Panc1 (cell line): ENCODE measurements at places on chromosomes 2 and 18.

- no peak for DNase-seq
Observed at GRCh38 chr2:226187616-226188015, 612.0 kb downstream of the IRS1 start.

DNA sequence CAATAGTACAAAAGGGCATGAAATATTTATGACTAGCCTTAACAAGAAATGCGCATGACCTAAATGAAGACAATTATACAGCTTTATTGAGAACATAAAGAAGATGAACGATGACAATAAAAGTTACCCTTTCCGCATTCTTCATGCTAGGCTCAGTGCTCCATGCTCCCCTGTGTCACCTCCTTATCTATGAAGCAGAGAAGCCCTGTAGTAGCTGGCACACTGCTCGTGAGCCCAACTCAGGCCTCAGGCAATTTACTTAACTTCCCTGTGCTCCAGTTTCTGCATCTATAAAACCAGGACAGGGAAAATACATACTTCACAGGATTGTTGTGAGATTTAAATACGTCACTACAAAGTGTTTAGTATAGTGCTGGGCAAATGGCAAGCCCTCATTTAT, 34.5 kb upstream of the NABP1 start:
- no peak for DNase-seq

DNA sequence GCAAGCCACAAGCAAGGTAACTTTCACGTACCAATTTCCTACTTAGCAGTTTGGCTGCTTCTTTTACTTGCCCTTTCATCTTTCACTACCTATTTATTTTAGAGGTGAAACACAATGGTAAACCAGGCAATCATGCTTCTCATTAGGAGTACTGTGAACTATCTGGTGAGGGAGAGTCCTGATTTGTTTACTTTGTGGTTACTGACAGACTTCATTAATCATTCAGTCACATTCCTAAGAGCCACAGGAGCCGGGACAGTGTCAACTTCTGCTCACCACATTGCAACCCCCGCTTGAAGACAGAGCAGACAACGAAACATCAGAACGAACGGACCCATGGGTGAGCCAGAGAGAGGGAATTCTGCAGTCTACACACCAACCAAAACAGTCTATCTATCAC, 28.8 kb downstream of the TUBB6 start:
- DNase-seq, result no peak

DNA sequence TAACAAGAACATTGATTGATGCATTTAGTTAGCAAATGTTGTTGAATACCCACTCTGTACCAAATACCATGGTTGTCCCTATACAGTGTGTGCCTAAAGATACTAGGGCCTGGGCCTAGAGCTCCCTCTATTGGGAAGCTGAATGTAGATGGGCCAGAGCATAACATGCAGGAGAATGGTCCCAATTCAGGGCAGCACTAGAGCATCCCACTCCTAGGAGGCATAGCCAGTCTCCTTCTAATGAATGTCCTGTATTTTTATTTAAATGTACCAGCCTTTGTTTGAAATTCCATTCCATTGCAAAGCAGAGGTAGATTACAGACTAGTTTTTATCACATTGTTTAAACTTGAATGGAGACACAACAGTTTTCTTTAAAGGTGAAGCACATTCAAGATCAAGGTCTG, 90.6 kb downstream of the FEZ2 start:
- peak; percentile 52 for DNase-seq

DNA sequence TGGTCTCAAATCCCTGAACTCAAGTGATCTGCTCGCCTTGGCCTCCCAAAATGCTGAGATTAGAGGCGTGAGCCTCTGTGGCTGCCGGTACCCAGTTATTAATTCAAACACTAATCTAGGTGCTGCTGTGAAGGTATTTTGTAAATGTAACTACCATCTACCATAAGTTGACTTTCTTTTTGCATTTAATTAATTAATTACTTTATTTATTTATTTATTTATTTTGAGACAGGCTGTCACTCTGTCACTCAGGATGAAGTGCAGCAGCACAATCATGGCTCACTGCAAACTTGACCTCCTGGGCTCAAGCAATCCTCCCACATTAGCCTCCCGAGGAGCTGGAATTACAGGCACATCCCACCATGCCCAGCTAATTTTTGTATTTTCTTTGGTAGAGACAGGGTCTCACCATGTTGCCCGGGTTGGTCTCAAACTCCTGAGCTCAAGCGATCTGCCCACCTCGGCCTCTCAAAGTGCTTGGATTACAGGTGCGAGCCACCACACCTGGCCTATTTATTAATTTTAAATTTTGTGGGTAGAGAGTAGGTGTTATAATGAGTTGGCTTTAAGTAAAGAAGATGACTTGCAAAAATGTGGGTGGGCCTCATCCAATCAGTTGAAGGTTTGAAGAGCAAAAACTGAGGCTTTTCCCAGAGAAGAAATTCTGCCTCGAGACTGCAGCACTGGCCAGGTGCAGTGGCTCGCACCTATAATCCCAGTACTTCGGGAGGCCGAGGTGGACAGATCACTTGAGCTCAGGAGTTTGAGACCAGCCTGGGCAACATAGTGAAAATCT, 17.3 kb upstream of the NMUR1 start:
- no peak for DNase-seq

- DNase-seq, result no peak
Observed at GRCh38 chr2:213104092-213104902, 47.1 kb downstream of the IKZF2 start.

DNA sequence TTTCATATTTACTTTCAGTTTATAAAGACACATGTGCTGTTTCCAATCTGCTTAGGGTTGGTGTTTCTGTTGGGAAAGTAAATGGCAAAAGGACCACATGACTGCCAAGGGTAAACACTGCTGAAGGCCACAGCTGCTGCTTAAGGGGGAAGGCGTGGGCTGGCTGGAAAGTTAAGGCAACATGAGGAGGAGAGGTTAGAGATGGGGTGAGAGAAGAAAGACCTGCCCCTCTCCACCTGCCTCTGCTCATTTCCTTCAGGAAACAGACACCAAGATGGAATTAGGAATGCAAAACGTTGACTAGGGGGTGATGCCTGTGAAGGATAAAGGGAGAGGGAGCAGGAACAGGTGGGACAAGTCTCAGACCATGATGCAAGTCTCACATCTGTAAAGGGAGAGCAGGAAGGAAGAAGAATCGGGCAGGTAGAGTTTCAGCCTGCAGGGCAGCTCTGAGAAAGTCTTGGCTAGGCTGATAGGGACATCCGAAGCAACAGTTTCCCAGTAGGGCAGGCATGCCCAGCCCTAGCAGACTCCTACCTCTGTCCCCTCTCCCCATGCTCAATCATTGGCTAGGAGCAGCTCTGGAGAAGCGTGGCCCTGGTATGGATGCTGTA, 86.0 kb downstream of the CDC42EP3 start:
- no peak for DNase-seq

DNA sequence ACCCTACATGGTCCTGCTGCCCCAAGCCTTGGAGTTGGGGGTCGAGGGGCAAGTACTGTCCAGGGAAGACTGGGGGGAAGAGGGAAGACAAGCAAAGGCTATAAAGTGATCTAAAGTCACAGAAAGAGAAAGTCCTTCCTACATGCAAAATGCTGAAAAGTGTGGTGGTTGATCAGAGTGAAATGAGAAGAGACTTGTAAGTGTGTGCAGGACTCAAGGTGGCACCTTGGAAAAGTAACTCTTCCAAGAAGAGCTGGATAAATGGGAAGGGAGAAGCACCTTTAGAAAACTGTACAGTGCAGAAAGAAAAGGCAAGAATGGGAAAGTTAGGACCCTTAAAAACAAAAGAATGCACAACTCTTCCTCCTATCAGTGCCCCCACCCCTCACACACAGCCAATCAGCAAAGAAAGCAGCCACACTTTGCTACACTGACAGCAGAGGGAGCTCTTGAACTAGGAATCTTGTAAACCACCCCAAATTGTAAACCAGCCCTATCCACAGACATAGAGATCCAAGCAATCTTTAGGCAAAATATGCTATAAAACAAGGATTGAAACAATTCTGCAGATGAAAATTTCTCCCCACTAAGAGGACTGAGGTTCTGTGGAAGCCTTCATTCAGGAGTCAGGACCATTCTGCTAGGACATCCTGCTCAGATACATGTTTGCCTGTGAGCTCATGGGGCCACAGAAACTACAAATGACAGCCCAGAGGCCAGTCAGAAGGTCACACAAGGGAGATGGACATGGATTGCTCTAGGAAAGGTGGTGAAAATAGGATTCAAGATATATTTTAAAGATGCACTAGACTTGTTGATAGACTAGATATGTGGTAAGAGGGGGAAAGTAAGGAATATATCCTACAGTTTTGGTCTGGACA, 146.4 kb downstream of the FTCDNL1 start:
- no peak for DNase-seq

DNA sequence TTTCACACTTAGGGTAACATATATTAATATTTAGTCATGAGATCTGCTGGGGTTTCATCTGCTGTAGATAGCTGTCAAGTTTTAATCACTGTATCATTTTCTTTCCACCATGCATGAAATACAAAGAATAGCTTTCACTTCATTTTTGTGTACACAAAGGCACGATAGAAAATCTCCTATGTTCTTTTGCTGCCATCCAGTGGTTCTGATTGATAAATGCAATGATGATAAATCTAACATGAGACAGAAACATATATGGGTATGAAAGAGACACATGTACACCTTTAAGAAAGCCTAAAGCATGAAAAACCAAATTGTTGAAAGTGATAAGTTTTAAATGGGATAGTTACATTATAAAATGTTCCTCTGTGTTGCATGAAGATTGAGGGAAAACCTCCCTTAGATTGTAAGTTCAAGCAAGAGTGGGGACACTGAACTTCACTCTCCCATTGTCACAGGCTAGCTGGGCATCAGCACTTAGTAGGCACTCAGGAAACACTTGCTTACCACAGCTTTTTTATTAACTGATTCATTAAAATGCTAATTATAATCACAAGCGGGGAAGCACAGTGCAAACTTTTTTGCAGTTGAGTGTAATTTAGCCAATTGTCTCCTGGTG, 31.2 kb downstream of the C1D start:
- peak; percentile 25 for DNase-seq

GRCh38 chr2:47651296-47651695, 131.6 kb upstream of the MSH6 start:
- DNase-seq, result no peak

GRCh38 chr2:196206804-196207203, 35.4 kb upstream of the STK17B start:
- no peak for DNase-seq

GRCh38 chr2:60586081-60586480, 32.6 kb upstream of the BCL11A start:
- DNase-seq, result no peak

DNA sequence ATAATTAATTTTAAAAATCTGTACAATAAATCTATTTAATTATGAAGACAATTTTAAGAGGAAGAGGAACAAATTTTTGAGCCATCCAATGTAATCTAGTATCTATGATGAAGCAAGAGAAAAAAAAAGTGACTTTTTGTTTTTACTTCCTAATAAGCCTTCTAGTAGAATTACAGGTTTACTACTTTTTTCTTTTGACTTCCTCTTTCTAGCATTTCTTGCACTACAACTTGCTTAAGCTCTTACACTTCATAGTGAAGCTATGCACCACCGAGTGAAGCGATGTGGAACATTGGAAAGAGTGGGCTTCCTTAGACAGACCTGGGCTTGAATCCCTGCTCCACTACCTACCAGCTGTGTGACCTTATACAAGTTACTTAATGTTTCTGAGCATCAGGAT, 2.1 kb downstream of the SERPINB2 start:
- DNase-seq, result no peak
